ENCODE measurements at places on chromosomes 12 and 14. TPM values are rescaled to one million over a fixed set of nuclear protein-coding genes. Genes with fewer than 3 reads are reported as not detected.
A peak's percentile ranks its signal among the peaks of the same experiment; 100 is the strongest.

DNA sequence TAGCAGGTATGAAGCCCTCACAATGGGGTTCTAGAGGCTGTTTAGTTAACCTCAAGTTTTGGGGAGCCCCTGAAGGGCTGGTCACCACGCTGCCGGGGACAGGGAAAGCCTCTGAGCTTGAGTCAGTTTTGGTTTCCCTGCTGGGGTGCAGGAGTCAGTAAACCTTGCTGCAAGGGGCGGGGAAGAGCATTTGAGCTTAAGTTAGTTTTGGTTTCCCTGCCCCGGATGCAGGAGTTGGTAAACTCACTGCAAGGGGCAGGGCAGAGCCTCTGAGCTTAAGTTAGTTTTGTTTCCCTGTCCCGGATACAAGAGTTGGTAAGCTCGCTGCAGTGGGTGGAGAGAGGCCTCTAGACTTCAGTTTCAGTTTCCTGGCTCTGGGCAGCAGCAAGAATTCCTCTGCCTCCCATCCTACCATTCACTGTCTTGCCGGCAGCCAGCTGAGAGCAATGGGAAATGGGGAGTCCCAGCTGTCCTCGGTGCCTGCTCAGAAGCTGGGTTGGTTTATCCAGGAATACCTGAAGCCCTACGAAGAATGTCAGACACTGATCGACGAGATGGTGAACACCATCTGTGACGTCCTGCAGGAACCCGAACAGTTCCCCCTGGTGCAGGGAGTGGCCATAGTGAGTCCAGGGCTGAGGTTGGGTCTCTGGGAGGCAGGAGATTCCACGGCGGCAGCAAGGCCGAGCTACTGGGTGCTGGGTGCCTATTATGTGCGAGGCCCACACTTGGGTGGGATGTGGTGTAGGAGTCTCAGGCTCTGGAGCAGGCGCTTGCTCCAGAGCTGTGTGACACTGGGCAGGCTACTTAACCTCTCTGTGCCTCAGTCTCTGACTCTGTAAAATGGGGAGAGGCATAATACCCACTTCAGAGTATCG, at the start of gene OAS2:
Gene OAS2, plus strand, starts transcription at position 357 of the 878 bp plus-strand sequence. Its CDS starts 90 bp downstream, at position 447.
- DNase-seq: peak; percentile 52

GRCh38 chr12:79300199-79300568, 390.6 kb downstream of the PAWR start:
- DNase-seq: no peak

DNA sequence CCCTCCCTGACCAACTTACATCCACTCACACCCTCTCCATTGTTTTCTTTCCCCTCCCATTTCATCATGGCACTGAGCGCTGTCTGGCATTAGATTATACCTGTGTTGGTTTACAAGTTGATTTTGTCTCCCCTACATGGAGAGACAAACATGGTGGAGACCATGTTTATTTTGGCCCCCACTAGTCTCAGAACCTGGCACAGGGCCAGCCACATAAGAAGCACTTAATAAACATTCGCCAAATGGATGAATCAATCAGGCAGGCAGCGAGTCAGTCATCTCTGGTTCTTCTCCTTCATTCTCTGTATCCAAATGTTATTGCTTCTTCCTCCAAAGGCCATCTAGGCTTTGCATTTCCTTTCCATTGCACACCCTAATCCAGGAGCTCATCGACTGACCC, 177.4 kb downstream of the DPF3 start:
- no peak for DNase-seq

DNA sequence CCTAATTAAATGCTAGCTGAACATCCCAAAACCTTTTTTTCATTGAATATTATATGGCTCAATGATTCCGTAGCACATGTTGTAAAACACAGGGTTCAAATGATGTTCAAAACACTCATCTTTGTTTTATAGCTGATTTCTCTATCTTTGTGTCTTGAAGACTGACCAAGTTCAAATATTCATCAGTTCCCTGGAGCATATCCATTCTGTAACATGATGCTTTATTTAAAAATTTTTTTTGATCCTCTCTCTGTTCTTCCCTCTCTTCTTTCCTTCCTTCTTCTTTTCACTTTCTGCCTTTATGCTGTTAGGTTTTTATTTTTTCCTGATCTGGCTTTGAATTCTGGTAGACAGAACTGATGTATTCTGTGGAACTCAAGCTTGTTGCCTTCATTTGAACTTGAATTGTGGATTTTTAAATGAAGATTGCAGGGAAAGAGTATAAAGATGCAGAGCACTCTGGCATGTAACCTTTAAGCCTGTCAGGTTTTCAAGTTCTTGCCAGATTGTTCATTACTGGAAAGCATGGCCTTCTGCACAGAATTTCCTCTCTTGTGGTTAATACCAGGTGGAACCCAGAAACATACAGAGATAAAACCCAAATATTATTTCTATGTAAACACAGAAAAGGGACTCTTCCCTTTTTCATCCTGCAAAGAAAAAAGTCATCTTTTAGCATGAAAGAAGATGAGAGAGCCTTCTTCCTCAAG, 39.5 kb downstream of the PROX2 start:
- DNase-seq: no peak

GRCh38 chr12:67797753-67798152, 149.2 kb downstream of the DYRK2 start:
- DNase-seq: no peak

DNA sequence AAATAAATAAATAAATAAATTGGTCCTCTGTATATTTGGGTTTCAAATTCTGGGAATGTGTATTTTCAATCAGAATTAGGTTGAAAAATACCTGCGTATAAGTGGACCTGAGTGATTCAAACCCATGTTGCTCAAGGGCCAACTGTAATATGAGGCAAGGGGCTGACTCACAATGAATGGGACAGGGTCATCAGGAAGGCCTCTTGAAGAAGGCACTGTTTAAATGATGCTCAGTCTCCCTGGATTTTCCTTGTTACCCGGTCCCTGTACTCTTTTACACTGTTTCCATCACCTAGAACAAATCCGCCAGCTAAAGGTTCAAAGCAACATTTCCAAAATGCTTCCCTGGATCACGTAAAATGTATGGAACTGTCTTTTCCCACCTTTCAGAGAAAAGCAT, 3.8 kb downstream of the PSMB5 start:
- DNase-seq: no peak

DNA sequence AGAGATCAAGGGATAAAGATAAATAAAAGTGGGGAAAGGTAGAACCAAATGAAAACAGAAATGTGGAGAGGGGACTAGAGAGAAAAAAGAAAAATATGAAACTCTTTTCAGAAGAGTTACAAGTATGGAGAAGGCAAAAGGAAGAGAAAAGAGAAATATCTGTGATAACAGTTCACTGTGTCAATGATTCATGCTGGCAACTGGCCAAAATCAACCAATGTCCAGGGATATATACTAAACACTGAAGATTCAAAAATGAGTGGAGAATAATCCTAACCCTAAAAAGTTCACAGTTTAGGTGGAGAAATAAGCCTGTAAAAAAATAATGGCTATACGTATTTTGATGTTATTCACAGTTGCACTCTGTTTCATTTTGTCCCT, 372.3 kb upstream of the KITLG start:
- DNase-seq: no peak

- DNase-seq: no peak
Observed at GRCh38 chr14:67941456-67942018, 122.0 kb downstream of the RAD51B start.

GRCh38 chr12:121568971-121569751, 11.7 kb downstream of the KDM2B start:
- DNase-seq: peak; percentile 57

DNA sequence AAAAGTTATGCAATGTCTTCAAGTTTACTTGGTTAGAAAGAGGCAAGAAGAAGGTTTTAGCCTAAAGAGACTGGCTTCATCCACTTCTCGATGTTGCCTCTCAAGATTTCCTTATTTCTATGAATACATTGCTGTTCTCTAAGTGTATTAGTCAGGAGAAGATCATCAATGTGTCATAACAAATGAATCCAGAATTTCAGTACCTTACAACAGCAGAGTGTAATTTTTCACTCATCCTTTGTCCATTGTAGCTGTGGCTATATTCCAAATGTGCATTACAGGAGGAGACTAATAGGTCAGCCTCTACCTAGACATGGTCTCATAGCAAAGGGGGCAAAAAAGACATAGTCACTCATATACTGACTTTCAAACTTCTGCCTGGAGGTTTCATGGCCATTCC, 579.1 kb downstream of the PRKD1 start:
- no peak for DNase-seq

DNA sequence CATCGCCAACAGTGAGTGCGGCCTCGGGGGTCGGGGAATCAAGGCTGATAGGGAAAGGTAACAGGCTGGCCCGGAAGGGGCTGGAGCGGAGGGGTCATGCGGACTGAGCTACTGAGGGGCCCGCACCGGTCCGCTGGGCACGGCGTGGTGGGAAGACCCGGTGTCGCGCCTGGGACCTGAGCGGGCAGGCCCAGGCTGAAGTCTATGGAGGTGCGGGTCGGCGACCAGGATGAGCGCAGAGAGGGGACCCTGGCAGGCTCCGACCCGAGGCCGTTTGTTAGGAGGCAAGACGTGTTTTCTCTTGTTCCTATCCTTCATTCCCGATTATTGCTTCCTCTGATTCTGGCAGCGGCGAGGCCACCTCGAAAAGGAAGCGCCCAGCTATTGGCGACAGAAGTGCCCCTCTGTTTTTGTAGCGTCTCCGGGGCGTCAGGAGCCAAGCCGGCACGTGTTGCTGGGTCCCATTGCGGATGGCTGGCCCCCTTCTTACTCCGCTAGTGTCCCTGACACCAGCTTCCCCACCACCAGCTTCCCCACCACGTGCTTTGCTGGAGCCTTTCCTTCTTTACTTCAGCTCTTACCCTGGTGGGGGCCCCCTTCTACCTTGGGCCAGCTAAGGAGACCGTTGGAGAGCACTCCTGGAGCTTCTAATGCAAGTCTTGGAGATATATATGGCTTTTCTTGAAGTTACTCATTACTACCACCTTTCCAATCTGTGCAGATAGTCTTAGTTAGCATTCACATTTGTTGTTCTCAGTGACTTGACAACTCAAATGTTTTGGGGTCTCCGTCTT, 653 bp downstream of the PA2G4 start:
- DNase-seq: no peak

GRCh38 chr12:82008251-82008650, 249.1 kb upstream of the PPFIA2 start:
- DNase-seq: no peak

DNA sequence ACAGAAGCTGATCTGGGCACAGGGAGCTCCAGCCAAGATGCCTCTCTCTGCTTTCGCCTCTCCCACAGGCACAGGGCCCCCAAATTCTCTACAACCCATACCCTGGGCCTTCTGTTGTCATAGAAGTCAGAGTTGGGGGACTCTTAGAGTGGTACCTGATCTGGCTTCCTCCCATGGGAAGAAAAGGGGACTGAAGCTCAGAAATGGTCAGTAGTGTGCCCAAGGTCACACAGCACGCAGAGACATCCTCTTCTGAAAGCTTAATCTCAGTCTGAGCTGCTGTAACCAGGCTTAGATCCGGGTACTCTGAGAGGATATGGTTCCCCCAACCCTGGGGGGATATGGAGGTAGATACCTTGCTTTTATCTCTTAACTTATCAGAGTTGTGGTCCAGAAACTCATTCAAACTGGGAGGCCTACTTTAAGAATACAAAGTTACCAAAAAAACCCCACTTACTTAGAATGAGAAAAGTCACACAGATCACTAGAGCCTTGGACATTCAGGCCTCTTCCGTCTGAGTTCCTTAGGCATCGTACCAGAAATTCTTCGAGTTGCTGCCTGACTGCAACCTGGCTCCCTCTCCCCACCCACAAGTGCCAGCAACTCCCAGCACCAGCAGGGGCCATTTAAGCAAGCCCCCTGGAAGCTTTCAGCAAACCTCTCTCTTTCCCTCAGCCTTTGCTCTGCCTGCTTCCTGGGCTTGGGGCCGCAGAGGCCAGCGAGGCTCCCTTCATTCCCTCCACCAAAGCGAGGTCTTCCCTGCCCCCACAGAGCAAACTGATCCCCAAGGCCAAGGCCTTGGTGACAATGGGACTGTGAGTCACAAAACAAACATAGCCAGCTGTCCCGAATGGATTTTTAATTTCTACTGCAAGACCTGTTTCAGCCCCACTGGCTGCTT, 13.9 kb downstream of the KRT7 start:
- no peak for DNase-seq

DNA sequence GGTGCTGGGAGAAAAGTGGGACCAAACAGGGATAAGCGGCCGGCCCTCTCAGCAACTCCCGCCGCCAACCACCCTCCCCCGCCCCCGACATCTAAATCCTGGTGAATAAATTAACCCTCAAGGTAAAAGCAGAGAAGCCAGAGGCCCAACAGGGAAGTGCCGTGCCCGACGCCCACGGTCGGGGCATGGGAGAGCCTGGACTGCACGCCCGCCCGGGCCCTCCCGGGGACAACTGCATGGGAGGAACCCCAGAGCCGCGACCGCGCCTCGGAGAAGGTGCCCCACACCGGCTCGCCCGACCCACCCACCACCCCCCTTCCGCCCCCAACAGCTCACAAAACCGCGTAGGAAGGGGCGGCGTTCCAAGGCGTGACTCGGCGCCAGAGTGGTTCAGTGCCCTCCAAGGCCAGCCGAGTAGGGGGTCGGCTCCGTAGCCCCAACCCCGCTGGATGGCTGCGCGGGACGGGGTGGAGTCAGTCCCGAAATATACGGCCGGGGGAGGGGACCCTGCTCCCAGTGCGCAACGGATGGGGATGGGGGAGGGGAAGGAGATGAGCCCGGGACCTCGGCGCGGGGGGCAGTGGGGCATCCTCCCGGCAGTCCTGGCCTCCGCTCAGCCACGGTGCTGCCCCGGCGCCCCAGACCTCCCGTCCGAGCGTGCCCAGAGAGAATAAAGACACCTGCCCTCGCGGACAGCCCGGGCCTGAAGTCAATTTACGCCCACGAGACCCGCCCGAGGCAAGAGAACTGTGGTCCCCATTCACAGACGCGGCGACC, 732 bp downstream of the SLC25A29 start:
- DNase-seq: peak; percentile 45

DNA sequence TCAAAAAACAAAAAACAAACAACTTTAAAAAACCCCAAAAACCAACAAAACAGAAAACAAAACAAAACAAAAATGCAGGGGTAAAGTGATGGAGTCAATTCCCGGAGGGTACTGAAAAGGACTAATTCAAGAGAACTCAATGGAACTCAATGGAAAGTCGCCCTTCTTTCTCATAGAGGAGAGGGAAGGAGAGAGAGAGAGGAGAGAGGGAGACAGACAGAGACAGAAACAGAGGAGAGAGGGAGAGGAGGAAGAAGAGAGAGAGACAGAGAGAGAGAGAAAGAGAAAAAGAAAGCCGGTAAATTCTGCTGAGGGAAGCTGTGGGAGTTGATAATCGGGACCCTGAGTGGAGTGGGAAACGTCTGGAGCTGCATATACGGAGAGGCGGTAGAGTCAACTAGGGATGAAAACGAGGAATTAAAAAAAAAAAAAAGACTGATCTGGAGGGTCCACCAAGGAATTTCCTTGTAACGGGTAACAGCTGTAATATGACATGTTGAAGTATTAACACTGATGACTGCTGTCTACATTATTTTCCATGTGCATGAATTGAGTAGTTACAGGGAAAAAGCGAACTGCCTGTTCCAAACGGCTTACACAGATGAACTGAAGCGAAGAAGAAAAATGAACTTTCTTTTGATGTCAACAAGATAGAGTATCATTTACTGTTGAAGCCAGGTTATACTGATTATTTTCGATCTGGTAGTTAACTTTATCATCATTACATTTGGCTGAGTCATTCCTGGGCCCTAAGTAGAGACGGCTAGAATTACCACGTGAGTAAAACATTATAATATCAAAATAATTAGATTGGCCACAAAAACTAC, 934 bp upstream of the ZC2HC1C start:
- DNase-seq: no peak

OR10AD1 gene
- total RNA-seq: not detected

NANOG gene
- 0.07 TPM for total RNA-seq

NPFF gene
- not detected for total RNA-seq

RBP5 gene
- 2.4 TPM for total RNA-seq

GRIN2B gene
- total RNA-seq: not detected

ACSM4 gene
- not detected for total RNA-seq

P2RX7 gene
- 7.7 TPM for total RNA-seq

SMIM41 gene
- not detected for total RNA-seq

SIRT4 gene
- 1.2 TPM for total RNA-seq

RD3L gene
- not detected for total RNA-seq

Measured in uterus (tissue), 4 donors.